MV-4-11 (cell line): ENCODE measurements at places on chromosomes 12 and 14.

DNA sequence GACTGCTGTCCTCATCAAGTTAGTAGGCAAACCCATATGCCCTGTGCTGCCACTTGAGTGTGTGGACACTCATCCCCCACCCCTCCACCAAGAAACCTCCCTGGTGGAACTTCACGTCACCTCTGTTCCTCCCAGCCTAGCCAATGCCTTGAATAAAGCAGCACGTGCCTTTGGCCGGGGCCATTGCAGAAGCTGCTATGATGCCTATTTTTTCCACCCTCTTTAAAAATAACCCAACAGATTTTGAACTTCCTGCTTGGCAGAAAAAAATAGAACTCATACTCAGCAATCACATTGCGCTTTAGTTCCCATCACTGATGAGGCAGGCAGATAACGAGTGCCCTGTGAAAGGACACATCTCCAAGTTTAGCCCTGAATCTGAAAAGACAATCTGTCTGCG lies 23.1 kb upstream of the PWP1 start:
- DNase-seq = peak; percentile 41

GRCh38 chr14:69326611-69327010 lies 66.7 kb downstream of the GALNT16 start:
- no peak for DNase-seq

- DNase-seq = peak; percentile 39
These were observed 4.4 kb downstream of the NACA start for GRCh38 chr12:56720731-56721151.

GRCh38 chr14:81311778-81312177 lies 88.3 kb downstream of the STON2 start:
- no peak for DNase-seq

DNA sequence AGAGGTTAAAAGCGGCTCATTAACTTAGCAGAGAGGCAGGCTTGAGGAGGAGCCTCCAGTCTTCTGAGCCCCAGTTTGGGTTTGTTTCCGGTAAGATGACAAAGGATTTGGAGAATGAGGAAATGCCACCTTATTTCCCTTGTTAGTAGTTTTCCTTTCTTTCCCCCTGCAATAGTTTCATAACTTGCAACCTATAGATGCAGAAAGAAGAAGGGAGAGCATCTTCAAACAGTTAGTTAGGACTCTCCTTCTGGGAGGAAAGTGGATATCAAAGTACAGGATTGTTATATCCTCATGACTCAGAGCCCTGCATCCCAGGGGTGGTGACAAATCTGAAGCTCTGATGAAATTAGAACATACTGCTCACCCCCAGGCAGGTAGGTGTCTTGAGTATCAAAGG lies 180.7 kb upstream of the SLC38A2 start:
- DNase-seq = peak; percentile 55

DNA sequence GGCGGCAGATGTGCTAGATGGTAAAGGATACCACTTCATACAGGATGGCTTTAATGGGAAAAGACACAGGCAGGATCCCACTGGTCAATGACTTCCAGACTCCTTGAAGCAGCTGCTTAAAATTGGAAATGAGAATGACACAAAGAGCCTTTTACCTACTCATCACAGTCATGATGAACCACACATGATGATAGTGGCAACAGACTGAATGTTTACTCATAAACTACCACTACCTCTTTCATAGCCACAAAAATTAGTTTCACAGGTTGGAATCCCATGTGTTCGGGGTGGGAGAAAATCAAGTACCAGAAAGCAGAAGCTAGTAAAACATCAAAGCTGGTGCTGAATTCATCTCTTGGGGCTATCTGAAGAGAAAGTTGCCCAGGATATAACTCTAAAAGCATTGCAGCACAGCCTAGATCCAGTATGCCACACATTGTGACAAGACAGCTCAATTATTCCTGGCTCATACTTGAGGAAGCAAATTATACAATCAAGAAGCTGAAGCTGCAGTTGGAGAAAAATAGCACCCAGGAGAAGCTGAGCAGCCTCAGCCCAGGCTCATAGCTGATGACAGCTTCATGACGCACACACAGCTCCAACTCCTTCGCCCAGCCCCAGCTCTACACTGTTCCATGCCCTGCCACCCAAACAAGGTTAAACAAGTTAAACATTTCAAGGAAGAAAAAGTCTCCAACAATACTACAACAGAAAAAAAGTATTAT lies 29.0 kb upstream of the C12orf50 start:
- no peak for DNase-seq

DNA sequence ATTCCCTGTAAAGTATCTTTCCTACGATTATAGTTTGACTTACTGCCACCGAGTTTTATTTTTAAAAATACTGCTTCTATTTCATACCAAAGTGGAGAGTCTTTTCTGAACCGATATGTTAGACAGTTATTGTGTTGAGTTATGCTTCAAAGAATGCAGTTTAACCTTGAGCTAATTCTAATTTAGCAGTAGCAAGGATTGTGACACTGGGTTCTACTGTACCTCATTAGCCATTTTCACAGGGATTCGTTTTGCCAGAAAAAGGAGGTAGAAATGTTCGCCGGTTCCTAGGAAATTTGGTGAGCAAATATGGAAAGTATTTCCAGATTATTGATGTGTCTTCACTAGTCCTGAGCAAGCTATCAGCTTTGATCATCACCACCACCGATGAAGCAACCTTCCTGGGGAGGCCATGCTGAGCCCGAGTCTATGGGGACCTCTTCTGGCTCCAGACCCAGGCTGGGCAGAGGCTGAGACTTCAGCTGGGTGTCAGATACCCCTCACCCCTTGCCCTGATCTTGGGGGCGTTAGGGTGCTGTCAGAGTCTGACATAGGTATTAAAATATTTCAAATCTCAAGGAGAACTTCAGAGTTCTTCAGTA lies 13.6 kb downstream of the GLRX5 start:
- DNase-seq = no peak

DNA sequence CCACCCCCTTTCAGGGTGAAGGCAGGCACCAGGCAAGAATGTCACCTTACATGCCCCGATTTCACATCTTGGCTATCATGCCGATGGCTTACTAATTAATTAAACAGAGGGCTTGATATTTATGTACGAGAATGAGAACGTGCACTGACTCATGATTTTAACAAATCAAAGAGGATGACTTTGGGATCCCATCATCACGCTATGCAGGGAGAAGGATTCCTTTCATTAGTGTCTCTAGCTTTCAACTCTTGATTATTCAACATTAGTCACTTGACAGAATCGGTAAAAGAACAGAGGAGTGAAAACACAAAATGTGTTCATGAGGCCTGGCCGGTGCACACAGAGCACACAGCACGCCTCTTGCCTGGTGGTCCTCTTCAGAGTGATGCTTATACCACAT lies 80.6 kb downstream of the PRKAB1 start:
- DNase-seq = no peak

DNA sequence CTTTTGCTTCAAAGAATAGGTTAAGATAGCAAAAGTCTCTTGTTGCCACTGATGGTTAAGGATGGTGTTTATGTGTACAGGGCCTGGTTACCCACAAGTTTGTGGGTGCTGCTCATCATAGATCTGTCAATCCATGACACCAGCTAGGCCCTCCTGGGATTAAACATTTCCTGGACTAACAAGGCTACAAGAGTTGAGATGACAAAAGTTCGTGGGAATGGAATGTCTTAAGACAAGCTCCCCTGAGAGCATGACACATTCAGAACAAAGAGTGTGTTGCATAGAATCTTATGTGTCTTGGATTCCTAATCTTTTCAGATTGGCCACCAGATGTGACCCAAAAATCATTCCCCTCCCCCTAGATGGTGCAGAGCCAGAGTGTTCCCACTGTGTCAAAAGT lies 592.5 kb upstream of the USP15 start:
- DNase-seq = no peak

- DNase-seq = no peak
These were observed 940.2 kb upstream of the MDGA2 start for GRCh38 chr14:48615618-48616017.

DNA sequence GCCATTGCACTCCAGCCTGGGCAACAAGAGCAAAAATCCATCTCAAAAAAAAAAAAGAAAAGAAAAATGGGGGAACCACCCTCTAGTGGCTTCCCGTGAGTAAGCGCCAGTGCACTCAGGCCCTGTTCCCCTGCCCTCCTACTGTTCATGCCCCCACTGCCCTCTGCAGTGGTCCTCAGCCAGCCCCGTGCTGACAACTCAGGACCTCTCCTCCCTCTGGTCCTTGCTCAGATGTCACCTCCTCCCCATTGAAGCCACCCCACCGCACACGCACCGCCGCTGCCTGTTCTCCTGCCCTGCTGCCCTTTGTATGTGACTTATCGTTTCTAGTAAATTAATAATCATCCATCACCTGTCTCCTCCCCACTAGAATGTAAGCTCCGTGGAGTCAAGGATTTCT lies 58.8 kb upstream of the DYNC1H1 start:
- DNase-seq = no peak

- no peak for DNase-seq
These were observed 13.2 kb downstream of the LALBA start for GRCh38 chr12:48556631-48557030.
